ENCODE measurements at places on chromosomes 1 and 21.

DNA sequence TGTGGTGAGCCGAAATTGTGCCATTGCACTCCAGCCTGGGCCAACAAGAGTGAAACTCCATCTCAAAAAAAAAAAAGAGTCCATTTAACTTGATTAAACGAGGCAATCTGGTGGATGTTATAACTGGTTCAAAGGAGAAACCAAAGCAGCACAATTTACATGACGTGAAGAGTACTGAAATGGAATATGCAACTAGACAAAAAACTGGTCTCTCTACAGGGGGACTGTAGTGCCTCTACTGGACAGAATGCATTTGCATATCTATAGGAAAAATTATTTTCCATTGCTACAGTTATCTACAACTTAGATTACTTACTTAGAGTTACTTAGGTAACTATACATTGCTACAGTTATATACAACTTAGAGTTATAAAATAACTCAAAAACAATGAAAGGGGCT lies 2.7 kb upstream of the CAPN2 start:
- no peak for DNase-seq

DNA sequence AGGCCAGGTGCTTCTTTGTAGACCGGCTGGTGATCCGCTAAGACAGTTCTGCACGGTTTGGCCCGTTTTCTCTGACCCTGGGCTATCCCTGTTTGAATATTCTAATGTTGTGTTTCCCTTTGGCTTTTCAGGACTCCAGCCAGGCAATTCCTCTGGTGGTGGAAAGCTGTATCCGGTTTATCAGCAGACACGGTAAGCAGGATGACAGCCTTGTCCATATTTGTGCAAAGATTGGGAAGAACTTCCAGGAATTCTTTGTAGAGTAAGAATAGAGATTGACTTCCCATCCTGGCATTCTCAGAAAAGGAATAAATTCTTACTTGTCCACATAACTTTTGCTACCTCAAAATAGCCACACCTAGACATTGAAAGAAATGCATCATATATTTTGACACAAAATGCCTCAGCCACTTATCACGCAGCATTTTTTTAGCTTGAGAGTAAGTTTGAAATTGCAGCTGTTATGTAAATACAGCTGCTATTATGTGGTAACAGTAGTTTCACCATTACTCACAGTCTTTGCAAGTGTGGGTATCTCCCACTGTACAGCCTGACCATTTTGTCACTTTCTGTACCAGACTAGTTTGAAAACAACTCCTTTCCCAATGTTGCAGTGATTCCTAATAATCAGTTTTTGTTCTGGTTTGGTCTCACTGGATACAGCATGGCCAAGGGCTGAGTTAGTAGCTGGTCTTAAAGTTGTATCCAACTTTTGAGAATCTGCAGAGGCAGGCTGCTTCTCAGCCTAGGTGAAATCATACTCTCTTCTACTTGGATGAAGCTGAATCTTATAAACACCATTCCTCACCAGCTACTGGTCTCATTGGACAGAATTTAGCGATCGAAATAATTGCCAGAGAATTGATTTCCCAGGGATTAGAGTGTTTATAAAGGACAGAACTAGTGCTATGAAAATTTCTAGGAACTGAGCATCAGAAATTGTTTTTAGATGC lies 40.0 kb upstream of the IKBKE start:
- no peak for DNase-seq

DNA sequence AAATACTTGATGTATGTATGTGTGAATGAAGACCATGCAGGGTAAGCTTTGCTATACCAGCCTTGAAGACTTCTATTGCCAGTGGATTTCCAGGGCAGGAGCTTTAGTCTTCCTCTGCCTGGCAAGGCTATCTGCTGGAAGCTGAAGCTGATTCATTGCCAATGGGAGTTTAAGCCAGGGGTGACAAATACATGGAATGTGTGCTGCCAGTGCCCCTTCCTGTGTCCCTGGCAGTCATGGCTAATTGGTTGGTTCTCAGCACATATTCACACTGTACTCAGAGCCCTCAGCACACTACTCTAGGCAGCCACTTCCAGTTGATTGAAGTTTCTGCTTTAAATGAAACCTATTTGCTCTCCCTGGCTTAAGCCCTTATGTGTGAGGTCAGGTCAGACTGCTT lies 1.5 kb downstream of the ZSCAN20 start:
- no peak for DNase-seq

DNA sequence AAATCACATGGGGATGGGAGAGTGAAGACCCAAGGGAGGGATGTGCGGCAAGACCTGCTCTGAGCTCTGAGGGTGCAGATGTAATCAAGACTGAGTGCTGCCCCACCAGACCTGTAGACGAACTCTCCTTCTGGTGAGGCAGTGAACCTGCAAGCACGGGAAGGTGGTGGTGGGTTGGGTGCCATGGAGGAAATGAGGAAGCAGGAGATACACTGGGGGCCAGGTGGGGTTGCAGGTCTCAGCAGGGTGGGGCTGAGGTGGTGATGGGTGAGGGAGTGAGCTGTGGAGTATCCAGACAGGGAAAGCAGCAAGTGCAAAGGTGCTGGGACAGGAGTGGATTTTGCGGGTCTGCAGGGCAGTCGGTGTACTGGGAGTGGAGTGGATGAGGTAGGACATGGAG lies 102.3 kb downstream of the KCNJ15 start:
- DNase-seq = no peak

DNA sequence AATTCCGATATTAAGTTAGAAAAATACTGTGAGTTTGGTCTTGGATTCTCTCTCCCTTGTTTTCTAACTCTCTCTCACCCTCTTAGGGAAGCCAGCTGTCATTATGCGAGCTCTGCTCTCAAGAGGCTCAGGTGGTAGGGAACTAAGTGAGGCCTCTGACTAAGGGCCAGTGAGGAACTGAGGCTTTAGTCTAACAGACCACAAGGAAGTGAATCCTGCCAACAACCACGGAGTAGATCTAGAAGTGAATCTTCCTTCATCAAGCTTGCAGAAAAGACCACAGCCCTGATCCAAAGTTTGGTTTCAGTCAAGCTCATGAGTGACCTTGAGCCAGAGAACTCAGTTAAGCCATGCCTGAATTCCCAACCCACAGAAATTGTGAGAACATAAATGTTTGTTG lies 180.1 kb upstream of the PRMT6 start:
- no peak for DNase-seq

DNA sequence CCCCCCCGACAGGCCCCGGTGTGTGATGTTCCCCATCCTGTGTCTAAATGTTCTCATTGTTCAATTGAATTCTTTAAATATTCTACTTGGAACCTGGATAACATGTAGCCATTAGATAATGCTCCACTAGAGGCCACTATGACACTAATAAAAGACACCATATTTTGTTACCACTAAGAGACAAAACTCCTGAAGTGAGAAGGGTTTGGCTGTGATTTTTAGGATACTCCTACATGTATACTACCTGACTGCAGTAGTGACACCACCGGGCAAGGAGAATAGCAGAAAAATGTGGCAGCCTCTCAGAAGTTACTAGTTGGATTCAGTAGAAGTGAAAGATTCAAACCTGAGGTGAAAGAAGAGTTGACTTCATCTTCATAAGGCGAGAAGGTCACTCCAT lies 36.0 kb downstream of the F5 start:
- peak; percentile 42 for DNase-seq

DNA sequence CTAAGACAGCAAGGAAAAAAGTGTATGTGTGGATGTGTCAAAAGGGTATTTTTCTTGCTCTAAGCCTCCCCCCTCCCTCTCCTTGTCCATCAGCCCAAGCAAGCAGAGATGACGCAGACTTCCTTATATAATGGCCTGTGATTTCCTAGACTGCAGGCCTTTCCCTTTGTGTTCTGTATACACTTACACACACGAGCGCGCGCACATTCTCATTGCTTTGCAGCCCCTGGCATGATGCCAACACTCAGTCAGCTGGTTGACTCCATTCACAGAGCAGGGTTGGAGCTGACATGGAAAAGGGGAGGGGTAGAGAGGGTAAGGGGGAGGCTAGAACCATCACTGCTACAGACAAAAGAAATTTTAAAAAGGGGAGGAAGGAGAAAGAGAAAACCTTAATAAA lies 41.8 kb downstream of the GATAD2B start:
- DNase-seq = peak; percentile 98

DNA sequence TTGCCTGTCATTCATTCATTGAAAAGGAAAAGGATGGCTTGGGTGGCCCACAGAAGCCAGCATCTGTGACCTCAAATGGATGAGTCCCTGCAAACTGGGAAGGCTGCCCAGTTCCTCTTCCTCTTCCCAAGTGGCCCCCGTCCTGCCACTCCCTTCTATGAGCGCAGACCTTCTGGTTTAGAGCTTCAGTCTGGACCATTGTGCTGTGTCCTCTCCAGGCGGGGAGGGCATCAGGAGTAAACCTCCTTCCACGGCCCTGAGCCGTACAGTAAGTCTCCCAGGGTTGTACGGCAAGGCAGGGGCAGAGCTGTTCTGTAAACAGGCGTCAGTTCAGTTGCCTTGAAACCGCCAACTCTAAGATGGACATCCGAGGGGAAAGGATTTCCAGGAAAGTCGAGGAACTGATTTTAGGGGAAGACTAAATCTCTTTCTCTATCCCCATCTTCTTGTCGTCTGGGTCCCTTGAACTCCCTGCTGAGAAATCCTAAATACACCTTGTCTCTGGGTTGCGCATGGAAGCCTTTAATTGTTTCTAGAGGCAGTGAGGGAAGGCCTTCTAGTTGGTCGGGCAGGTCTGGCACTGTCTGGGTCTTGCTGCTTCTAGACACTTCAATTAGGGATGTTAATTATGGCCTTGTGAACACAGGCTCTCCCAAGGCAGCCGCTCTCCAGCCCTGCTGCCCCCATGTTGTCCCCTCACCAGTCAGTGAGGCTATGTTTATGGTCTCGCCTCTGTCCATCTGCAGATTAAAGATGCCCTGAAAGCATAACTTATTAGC lies 22.1 kb downstream of the SOX13 start:
- no peak for DNase-seq

GRCh38 chr1:172980456-172980855 lies 70.3 kb downstream of the TNFSF18 start:
- no peak for DNase-seq

DNA sequence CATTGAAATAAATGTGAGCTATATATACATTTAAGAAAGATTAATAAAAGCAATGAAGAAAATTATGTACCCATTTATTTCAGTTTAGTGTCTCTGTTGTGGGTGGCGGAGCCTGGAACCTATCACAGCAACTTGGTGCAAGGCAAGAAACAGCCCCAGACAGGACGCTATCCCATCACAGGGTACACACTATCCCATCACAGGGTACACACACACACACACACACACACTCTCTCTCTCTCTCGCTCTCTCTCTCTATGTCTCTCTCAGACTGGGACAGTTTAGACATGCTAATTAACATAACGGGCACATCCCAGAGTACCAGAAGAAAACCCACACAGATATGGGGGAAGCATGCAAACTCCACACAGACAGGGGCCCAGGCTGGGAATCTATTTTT lies 6.5 kb upstream of the IL6R start:
- DNase-seq = no peak

DNA sequence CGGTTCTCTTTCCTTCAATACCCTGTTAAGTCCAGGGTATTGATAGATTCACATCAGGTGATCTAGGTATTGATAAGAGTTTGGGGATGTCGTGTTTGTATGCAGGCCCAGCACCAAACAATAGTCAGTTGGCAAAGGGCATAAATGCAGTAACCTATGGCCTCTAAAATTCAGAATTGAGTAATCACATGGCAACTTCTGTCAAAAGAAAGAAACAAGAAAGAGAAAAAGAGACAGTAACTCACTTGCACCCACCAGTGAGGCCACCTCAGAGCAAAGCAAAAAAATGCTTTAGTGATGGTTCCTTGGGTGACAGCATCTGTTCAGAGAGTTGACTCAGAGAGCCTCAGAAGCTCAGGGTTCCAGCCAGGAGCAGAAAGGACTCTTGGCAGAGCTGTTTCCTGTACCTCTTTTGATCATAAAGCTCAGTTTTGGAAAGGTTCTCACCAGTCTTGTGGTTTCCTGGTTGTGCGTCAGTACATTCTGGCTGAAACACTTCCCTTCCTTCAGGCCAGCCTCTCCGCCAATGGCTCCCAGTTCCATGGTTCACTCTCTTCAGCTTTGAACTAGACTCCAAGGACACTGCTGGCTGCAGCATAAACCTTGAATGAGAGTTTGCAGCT lies 70.1 kb upstream of the GORAB start:
- DNase-seq = no peak

DNA sequence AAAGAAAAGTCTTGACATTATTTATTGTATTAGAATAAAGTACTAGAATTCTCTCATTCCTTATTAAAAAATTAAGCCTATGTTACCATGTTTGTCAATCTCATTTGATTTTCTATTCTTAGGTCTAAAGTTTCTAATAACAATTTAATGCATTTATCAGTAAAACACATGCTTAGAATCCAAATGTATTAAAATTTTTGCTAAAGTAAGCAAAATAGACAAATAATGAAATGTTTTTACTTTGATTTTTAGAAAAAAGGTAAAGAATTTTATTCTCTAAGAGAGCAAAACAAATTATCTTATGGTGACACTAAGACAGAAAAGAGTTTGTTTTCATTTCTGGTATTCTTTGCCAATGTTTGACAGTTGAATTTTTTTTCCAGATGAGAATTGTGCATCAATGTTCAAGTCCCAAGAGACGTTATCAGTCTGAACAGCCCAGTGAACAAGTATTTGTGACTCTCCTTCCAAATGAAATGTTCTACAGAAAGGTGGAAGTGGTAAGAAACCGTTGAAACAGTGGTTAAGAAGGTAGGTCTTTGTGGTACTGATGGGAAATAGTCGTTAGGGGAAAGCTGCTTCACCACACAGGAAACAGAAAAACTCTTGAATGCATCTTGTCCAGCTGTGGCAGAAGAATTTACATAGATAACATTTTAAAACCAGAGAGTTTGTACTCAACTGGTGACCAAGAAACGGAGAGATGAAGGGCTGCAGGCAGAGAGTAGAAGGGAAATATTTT lies 402.5 kb downstream of the PTPRC start:
- DNase-seq = no peak

DNA sequence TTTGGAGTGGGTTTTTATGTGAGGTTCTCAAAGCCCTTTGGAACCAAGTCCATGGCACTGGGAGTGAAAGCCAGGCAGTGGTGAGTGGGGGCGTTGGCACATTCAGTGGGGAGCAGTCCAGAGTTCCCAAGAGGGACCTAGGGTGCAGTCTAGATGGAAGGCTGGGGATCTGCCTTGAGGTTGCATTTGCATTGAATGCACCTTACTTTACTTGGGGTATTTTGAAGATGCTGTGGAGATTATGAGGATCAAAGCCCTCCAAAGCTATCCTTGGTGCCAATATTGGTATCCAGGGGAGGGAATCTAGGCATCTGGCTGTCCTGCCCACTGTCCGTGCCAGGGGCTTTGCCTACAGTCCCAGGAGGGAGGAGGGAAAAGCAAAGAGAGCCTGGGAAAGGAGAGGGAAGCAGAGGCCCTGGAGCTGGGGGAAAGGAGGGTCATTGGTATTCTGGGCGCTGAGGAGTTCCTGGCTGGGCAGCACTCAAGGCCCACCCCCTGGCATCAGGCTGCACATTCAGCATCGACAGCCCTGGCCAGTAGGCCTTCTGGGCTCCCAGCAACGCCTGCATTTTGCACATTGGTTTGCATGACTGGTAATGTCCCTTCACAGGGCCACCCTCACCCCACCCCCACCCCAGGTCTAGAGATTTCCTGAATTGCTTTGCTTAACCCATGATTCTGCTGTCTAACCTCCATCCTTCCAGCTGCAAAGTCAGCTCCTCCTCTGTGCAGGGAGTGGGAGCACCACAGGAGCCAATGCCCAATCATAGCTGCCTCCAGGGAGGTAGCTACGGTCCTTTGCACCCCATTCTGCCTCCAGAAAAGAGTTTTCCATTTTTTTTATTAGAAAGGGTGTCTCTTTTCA lies 843 bp upstream of the BCAN start:
- DNase-seq = no peak

Measured in renal pelvis (tissue), 12 donors.